ENCODE measurements at places on chromosomes 3 and 15.

DNA sequence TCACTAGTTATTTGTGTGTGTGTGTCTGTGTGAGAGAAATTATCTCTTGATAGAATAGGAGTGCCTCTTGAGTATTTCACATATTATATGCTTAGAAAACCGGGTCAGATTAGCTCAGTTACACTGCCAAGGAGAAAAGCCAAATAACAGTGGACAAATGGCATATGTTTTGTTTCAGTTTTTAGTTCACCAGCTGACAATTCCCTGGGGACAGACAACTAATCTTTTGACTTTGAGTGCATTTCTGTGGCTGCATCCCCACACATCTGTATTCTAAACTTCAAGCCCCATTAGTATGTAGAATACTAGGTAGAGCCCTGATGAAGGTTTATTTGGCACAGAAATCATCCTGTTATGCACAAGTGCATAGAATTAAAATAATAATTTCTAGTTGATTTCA is 227.7 kb upstream of the CNTN3 start:
- no peak for DNase-seq

DNA sequence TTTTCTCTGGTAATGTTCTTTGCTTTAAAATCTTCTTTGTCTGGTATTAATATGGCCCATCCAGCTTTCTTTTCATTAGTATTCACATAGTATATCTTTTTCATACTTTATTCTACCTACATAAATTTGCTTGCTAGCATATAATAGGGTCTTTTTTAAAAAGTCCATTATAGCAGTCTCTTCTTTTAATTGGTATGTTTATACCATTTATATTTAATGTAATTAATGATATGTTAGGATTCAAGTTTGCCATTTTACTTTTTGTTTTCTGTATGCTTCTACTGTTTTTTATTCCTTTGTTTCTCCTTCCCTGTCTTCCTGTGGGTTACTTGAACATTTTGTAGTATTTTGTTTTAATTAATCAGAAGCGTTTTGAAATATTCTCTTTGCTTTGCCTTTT is 89.0 kb downstream of the CHCHD6 start:
- no peak for DNase-seq

GRCh38 chr3:192831111-192831644 is 86.5 kb downstream of the MB21D2 start:
- DNase-seq, result peak; percentile 61

DNA sequence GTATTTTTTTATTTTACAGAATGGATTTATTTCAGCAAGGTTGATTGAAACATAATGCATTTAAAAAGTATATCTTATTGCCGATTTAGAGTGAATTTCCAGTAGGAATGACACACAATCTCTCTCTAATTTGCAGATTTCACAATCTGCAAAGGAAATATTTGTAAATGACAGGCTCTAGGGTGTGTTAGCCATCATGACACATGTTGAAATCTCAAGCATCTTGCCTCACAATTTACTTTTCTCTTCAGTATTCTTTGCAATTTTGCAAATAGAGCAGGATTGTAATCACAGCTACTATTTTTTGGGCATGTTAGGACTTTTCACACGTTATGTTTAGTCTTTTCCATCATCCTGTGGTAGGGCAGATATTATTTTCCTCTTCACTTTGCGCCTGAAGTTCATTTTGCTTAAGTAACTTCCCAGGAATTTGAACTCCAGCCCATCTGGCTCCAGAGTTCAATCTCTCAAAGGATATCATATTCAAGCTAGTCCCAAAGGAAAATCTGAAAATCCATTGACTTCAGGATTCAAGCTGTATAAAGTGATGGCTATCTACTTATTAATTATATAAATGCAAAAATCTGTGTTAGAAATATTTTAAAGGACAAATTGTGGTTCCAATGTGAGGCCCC is 55.4 kb downstream of the ATP13A4 start:
- no peak for DNase-seq

DNA sequence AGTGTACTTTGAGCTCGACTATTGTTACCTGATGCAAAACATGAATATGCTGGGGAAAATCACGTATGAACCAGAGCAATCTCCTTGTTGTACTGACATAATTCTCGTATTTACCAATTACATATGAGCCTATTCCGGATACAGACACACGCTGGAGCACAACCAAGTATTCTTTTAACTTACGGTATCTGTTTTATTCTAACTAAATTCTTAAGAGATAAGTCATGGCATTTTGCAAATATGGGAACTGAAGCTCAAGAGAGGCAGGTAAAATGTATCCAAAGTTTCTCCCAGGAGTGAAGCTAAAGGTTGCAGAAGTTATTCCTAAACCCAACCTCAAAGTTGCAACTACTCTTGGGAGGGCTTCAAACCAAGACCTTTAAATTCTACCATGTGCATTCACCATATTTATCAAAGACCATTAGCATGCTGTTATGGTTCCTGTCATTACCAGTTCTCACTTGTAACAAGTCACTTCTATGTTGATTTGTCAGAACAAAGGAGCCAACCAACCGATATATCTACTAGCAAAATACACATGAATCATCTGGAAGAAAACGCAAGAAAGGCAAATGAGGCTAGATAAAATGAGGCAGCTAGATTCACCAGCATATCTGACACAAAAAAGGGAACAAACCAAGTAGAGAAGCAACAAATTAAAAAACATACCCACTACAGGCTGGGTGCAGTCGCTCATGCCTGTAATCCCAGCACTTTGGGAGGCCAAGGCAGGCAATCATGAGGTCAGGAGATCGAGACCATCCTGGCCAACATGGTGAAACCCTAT is 17.8 kb downstream of the TBL1XR1 start:
- no peak for DNase-seq

DNA sequence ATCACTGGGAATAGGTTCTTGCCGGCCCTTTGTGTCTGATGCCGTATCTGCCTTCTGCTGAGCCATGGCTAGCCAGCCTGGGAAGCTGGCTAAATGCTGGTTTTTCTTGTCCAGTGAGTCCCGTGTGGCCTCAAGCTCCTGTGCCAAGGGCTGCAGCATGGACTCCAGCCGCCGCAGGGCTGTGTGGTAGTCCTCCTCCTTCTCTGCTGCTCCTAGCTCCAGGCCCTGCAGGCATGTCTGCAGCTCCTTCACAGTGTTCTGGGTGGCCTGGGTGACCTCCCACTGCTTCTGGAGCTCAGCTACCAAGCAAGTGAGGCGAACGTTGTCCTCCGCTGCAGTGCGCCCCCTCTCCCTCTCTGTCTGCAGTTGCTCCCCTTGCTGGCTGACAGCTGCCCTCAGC is 24.9 kb downstream of the CXCR6 start:
- no peak for DNase-seq

GRCh38 chr15:60563539-60564404 is 84.8 kb upstream of the ICE2 start:
- no peak for DNase-seq

GRCh38 chr3:71987828-71988227 is 202.9 kb upstream of the PROK2 start:
- DNase-seq, result no peak

DNA sequence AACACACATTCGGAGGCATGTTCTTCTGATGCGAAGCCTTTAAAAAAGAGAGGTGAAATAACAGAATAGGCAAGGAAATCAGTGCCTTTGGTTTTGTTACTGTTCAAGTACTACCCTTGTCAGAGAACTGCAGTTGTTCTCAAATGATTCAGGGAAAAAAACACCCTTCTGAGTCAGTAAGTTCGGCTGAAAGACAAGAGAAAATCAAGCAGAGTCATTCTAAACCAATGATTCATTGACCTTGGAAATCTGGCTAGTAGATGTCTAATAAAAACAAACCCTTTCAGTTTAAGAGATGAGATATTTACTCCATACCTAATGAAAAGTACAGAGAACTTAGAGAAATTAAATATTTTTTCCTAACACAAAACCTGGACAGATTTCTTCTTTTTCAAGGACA is 72.7 kb upstream of the ABI3BP start:
- peak; percentile 20 for DNase-seq

- no peak for DNase-seq
These were observed 7.8 kb downstream of the LINGO1 start for GRCh38 chr15:77624868-77625267.

- no peak for DNase-seq
These were observed 9.7 kb downstream of the TEX264 start for GRCh38 chr3:51680663-51681230.

GRCh38 chr3:31439890-31440750 is 92.6 kb upstream of the STT3B start:
- DNase-seq, result no peak

DNA sequence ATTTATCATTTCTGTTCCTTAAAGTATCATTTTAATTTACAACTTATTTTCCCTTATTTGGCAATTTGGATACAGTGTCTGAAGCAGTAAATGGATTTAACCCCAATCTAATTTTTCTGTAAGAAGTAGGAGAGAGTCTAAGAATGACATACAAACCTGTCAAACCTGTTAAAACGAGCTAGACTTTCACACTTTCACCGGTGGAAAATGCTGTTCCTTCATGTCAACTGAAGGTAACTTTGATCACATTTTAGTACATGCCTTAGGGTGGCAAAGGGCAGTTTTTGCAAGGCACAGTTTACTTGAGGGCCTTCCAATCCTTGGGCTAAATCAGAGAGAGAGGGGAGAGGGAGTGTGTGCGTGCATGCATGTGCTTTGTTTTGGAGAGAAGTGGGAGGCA is 221.4 kb downstream of the THSD4 start:
- no peak for DNase-seq

- DNase-seq, result no peak
These were observed 718.6 kb upstream of the NECTIN3 start for GRCh38 chr3:110352841-110353604.

DNA sequence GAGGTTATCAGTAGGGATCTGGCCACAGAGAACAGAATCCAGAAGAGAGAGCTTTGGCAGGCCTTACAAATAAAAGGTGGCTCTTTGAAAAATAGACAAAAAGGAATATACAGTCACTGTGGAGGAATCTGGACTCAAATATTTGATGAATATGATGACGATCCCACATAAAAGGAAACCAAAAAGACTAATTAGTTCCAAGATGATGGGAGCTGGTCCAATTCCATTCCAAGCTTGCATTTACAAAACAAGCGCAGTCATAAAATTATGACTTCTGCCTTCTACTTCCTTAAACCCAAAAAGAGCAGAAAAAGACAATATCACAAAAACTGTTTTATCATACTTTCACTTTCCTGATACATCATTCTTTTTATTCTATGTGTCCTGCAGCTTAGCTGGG is 285.8 kb downstream of the DIPK2A start:
- DNase-seq, result no peak

- no peak for DNase-seq
These were observed 20.3 kb downstream of the SHOX2 start for GRCh38 chr3:158085931-158086330.

DNA sequence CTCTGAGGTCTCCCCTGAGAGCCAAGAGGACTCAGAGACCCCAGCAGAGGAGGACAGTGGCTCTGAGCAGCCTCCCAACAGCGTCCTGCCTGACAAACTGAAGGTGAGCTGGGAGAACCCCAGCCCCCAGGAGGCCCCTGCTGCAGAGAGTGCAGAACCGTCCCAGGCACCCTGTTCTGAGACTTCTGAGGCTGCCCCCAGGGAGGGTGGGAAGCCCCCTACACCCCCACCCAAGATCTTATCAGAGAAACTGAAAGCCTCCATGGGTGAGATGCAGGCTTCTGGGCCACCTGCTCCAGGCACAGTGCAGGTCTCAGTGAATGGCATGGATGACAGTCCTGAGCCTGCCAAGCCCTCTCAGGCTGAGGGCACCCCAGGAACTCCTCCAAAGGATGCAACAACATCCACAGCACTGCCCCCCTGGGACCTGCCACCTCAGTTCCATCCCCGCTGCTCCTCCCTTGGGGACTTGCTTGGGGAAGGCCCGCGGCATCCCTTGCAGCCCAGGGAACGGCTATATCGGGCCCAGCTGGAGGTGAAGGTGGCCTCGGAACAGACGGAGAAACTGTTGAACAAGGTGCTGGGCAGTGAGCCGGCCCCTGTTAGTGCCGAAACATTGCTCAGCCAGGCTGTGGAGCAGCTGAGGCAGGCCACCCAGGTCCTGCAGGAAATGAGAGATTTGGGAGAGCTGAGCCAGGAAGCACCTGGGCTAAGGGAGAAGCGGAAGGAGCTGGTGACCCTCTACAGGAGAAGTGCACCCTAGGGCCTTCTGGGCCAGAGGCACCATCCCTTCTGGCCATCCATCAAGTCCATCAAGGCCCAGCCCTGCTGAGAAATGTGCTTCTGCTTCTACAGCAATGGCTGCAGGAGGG is 23.6 kb downstream of the PLEKHO2 start:
- DNase-seq, result no peak

DNA sequence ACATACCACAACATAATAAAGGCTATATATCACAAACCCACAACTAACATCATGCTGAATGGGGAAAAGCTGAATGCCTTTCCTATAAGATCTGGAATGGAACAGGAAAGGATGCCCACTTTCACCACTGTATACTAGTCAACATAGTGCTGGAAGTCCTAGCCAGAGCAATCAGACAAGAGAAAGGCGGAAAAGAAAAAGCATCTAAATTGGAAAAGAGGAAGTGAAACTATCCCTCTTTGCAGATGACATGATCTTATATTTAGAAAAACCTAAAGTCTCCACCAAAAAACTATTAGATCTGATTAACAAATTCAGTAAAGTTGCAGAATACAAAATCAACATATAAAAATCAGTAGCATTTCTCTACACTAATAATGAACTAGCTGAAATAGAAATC is 14.6 kb upstream of the PIK3CA start:
- no peak for DNase-seq

DNA sequence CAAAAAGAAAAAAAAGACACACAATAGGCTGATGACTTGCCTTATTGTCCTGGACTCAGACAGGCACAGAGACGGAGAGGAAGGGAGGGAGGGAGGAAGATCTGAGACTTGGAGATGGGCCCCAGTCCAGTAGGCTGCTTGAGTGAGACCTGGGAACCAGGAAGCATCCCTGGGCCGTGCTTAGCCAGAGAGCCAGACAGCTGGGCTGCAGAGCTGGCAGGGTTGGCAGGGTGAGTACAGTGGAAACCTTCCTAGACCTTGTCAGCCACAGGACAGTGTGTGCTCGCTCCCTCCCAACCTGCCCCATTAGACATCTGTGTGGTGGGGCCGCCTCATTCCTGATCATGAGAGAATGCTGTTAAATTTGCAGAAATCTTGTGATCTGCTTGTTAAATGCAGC is 107.9 kb upstream of the ALDH1A3 start:
- DNase-seq, result no peak

DNA sequence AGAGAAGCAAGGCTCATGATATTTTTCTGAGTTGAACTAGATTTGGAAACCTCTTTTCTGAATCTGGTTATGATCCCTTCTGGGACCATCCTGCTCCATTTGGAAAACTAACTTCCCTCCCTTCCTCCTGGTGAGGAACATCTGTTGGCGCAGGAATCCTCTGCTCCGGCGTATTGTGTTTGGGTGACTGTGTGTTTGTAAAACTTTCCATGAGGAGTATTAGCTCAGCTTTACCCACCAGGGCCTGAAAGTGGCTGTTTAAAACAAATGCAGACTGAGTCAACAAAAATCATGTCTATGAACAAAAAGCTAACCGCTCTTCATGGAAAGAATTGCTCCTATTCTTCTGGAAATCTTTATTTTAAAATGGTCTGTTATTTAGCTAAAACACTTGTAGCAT is 17.7 kb downstream of the STARD9 start:
- DNase-seq, result no peak

Data from activated CD4-positive, alpha-beta T cell treated with anti-CD3 and anti-CD28 coated beads, Interleukin-10, Interleukin-2, amounts not matched to agents 100 ng/mL and 50 ng/mL, durations not matched to agents 16 hours and 8 hours (primary cell).